Activated CD8-positive, alpha-beta memory T cell treated with anti-CD3 and anti-CD28 coated beads for 1 hour (primary cell): ENCODE measurements at places on chromosomes 12 and 14.

DNA sequence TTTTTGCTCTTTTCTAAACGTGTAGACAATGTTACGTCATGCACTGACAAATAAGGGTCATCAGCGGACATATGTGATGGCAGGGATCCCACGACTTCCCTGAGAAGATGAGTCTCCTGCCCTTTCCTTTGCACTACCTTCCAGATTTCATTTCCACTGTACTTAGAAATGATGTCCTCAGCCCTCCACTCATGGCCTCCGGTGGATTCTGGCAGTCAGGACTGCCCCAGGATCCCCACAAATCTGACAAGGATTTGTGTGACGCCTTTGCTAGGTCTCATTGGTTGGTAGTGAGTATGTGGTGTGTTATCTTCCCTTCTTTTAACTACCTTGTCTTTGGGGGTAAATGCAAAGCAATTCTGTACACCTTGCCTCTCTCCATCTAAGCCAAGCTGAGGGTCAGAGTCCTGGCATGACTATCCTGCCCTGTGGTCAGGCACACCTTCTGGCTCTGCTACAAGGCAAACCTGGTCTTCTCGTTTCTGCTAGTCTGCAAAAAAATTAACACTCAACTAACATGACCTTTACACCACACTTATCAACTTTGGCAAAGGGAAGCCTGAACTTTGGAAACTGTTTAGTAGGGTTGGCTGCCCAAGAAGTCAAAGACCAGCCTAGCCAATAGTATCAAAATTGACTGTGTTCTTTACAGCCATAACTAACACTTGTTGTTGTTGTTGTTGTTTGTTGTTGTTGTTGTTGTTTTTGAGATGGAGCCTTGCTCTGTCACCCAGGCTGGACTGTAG lies 17.3 kb upstream of the DHRS4 start:
- DNase-seq = no peak

- no peak for DNase-seq
Measured at GRCh38 chr14:104558231-104559027, 21.1 kb upstream of the C14orf180 start.

- no peak for DNase-seq
Measured at GRCh38 chr12:38587594-38587993, 271.0 kb downstream of the ALG10B start.

- DNase-seq = no peak
Measured at GRCh38 chr12:14960548-14961465, 594 bp downstream of the ARHGDIB start.

- DNase-seq = no peak
Measured at GRCh38 chr14:34075042-34075744, 124.3 kb upstream of the EGLN3 start.

- DNase-seq = no peak
Measured at GRCh38 chr14:81982046-81982445, 448.4 kb upstream of the SEL1L start.
